ENCODE measurements at places on chromosomes 16 and 17.
A peak's percentile ranks its signal among the peaks of the same experiment; 100 is the strongest.

- DNase-seq = no peak
Observed at GRCh38 chr17:16926061-16926511, 45.8 kb downstream of the TNFRSF13B start.

DNA sequence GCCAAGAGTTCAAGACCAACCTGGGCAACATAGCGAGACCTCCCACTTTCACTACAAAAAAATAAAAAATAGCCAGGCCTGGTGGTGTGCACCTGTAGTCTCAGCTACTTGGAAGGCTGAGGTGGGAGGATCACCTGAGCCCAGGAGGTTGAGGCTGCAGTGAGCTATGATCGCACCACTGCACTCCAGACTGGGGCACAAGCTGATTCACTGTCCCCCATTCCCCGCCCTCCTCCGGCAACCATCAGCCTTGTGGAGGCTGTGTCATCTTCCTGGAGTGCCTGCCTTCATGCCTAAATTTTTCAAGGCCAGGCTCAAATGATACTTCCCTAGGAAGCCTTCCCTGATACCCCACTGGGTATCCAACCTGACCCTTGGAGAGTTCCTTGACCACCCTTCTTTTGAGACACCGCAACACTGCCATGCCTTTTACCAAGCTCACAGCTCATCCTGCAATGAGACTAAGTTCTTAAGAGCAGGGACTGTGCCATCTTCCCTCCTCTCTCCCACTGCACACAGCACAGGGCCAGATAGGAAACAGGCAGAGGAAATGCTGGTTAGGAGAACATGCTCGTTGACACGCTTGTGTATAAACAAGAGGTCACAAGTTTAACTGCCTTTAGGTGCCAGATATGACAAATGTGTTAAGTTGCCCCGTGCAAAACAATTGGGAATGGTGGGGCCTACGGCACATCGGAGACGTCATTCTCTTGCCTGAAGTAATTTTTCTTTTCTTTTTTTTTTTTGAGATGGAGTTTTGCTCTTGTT lies 3.9 kb upstream of the SRCAP start:
- DNase-seq = no peak

GRCh38 chr17:60095381-60095780 lies 16.7 kb upstream of the HEATR6 start:
- no peak for DNase-seq

DNA sequence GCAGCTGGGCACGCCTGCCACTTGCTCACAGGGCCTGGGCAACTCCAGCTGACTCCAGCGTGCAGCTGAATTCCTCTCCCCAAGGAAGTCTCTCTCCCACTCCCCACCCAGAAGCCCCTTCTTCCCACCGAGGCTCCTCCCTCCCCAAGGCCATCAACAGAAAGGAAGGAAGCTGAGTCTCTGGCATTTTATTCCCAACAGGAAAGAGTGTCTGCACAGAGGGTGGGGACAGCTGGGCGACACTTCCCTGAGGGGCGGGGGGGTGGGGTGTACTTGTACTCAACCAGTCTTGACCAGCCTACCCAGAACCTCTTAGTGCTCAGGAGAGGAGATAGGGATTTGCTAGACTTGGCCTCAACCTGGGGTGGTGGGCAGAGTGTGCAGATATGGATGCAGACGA lies at the start of gene EXOC3L1:
Gene EXOC3L1, minus strand, starts transcription at position 96 of the 400 bp plus-strand sequence. CDS start 460 bp downstream, outside the sequence.
- DNase-seq = no peak

DNA sequence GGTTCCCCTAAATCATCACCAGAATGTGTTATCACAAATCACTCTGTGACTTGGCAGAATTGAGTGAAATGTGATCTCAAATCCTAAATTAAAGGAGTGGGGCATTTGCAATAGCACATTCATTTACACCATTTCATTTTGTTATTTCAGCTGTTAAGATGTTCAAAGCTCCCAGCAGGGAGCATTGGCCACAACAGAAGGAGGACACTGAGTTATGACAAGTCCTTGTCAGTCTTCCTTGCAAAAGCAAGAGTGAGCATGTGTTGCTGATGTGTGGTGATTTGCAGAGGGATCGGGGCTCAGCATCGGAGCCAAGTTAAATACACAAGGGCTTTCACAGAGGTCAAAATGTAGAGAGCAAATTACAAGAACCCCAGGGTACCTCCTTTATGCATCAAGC lies 372.2 kb upstream of the CDH5 start:
- no peak for DNase-seq

DNA sequence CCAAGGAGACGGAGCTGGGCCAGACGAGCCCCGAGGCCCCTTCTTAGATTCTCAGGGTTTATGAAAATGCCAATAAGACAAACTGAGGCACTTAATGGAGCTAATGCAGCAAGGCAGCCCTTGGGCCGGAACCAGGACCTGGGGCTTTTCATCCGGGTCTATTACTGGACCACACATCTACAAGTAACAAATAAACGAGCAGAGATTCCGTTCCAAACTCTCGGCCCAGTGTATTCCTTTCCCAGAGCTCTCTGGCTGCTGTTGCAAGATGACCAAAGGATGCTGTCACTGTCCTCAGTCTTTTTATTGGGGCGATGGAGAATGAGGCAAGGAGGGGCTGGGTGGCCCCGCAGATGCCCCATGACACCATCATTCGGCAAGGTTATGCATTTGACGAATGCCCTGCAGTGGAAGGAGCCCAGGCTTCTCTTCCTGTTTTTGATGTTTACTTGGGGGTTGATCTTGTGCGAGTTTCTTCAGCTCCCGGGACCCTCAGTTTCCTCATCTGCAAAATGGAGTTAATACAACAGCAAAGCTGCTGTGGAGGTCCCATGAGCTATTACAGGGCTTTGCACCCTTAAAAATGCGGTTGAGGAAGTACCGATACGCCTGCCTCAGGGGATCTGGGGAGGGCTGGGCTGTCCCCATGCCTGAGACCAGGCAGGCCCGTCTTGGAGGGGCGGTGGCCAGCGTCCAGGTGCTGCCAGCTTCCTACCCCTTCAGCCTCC lies 1.1 kb upstream of the NTN1 start:
- no peak for DNase-seq

DNA sequence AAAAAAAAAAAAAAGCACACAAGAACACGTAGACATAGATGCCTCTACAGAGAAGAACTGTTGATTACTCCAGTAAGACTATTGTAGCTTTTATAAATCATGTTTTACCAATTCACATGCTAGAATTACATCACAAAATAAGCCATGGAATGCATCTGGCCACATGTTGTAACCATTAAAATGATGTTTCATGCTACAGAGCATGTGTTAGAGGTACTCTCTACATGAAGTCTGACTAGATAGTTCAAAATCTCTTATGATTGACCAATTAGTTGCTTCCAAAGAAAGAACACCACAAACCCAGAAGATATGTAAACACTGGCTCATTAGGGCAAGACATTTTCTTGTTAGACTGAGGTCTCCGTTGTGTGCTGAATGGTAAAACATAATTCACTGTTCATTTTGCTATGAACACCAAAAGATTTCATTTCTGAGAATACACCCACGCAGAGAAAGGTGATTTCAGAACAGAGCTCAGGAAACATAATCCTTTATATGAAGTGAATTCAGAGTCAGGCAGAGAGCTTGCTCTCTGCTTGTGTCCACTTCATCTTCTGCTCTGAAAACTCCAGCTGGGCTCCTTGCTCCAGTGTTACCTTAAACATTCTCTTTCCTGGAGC lies 411.4 kb upstream of the SOX9 start:
- no peak for DNase-seq

- DNase-seq = no peak
Observed at GRCh38 chr16:73062001-73062616, 14.2 kb upstream of the ZFHX3 start.

DNA sequence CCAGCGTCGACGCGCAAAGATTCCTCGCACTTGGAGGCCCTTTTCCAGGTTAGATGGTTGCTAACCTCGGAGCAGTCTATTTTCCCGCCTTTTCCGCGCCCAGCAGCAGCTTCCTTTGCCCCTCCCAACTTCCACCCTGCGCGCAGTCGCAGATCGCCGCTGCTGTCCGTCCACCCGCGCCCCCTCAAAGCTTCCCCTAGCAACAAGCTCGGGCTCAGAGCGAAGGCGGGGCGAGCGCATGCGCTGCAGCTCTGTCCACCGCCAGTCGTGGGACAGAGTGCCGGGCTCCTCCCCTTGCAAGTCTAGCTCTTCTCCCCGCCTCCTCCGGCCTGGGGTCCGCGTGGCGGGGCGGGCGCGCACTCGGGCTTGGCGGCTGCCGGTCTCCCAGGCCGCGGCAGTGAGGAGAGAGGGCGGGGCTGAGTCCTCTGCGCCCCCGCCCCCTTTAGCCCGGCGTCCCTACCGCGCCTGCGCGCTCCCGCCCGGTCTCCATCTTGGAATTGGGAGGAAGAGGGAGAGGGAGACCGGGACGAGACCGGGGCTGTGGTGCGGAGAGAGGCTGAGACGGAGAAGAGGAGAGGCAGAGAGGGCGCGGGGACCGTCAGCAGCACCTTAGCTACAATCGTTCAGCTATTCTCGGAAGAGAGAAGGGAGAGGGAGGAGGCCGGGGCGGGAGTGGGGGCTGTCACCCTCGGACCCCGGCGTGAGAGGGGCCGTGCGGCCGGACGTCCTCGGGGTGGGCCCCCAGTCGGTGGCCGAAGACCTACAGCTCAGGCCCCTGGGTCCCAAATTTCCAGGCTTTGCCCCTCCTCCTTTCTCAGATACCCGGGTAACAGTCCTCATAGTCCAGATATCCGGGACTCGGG lies at the start of gene TAOK2:
Gene TAOK2, plus strand, starts transcription at position 485 of the 863 bp plus-strand sequence. CDS start 3,905 bp downstream, outside the sequence.
- peak; percentile 98 for DNase-seq

- DNase-seq = no peak
Observed at GRCh38 chr17:7755095-7755890, 37.7 kb downstream of the DNAH2 start.

GRCh38 chr17:29711588-29712385 lies 89.1 kb upstream of the CORO6 start:
- no peak for DNase-seq

DNA sequence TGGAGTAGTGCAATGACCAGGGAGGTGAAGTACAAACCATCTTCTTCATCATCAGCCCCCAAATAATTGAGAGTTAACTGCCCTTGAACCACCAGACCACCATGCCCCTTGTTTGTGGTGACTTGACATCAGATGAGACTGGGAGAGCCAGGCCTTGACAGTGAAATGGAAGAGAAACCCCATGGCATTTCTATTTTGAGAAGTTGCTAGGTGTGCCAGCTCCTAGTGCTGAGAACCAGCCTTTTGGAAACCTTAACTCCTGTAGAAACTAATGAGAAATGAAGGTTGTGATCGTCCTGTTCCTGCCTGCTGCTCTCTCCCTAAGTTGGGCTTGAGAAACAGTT lies 2.8 kb downstream of the TMEM94 start:
- no peak for DNase-seq

GRCh38 chr16:14007450-14007849 lies 63.7 kb upstream of the MRTFB start:
- no peak for DNase-seq

DNA sequence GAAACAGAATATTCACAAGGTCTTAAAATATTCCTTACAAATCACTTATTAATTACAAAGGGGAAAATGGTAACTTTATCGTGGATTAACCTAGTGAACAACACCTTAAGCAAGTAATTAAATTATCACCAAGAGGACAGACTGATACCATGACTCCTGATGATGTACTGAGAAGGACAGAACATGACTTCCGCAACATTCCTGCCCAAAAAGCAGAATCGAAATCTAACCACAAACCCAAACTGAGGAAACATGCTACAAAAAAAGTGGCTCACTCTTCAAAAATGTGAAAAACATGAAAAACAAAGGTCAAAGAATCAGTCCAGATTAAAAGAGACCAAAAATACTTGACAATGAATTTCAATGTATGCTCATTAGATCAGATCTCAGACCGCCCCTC lies 151.5 kb downstream of the AATF start:
- no peak for DNase-seq

DNA sequence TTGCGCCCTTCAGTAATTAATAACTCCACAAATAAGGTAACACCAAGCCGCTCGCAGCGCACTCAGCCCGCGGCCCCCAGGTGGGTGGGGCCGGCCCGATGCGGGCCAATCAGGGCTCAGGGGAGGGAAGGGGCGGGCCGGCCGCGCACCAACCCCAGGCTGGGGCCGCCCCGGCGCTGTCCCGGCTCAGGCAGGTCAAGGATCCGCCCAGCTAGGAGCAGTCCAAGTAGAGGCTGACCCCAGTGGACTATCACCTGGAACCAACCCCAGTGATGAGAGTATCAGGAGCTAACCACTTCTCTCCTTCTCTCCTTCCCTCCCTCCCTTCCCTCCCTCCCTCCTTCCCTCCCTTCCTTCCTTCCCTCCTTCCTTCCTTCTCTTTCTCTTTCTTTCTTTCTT lies 110.8 kb downstream of the C16orf78 start:
- DNase-seq = peak; percentile 48

- DNase-seq = no peak
Observed at GRCh38 chr17:45162025-45162687, 481 bp downstream of the HEXIM2 start.

GRCh38 chr17:19238167-19238505 lies 970 bp downstream of the EPN2 start:
- DNase-seq = peak; percentile 4

GRCh38 chr16:87620201-87620495 lies 17.8 kb downstream of the JPH3 start:
- DNase-seq = no peak

DNA sequence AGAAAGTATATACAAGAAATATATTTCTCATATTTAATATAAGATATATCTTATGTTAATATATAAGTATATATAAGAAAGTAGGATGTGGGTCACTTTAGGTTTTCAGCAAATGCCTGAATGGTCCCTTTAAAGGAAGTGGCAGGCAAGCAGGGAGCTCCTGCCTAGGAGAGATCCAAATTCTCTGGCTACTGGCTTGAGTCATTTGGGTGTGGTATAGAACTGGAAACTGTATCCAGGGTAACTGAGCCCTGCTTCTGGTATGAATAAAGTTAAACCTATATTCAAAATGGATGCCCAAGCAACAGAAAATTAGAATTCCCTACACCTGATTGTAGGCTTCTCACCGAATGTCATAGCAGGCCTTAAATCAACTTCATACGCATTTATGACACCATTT lies 144.4 kb downstream of the ZNF18 start:
- DNase-seq = no peak

GRCh38 chr17:60640503-60640902 lies 37.1 kb upstream of the BCAS3 start:
- DNase-seq = no peak

GRCh38 chr17:68455901-68456338 lies 1.4 kb downstream of the WIPI1 start:
- no peak for DNase-seq

DNA sequence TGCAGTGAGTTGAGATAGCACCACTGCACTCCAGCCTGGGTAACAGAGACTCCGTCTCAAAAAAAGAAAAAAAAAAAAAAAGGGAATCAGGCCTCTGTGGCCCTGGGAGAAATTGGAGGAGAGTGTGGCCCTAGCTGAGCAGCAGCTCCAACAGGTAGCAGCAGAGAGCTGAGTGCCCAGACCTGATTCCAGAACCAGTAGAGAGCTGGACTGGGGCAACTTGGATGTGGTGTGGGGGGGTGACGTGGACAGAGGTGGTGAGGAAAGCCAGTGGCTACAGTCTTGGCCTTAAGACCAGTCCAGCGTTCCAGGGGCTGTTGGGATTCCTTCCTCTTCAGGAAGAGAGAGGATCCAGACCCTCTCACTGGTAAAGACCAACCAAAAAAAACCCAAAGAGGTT lies 1.7 kb downstream of the HSPB9 start:
- DNase-seq = no peak

All from CD4-positive, alpha-beta T cell treated with Interleukin-6 for 4 hours (primary cell).